RWPE1 (cell line): ENCODE measurements at places on chromosomes 4 and X.

GRCh38 chrX:40104985-40105834 is 7.5 kb upstream of the BCOR start:
- DNase-seq: no peak

DNA sequence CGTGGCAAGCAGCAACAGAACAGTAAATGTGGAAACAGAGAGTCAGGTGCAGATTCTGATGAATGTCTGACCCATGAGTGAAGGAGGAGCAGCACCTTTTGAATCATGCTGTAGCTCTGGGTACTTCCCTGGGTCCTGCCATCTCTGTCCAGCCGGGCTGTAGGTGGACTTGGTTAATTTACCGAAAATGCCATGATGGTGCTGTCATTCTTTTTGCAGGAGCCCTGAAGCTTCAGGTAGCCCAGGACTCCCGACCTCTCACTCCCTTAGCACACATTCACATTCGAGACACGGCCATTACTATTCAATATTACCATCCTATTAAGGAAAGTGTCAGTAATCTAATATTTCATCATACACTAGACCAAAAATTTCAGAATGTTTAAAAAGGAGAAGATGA is 320.9 kb downstream of the STK32B start:
- DNase-seq: no peak

GRCh38 chrX:104668550-104668949 is 102.6 kb downstream of the IL1RAPL2 start:
- no peak for DNase-seq

DNA sequence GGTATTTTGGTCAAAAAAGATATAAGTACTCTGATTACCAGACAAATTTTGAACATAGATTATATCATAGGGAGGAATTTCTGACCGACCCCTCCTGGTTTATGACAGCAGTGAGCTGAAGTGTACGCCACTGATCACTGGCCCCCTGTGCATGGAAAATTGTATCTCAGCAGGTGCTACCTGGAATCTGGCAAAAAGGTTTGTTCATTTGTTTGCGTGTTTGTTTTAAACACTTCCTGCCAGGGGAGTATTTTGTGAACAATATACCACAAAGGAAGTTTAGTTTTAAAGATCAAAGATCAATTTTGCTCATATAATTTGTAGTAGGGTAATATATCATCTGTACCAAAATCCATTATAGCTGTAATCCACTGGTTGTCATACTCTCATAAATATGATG is 219.7 kb upstream of the TENM3 start:
- no peak for DNase-seq

- DNase-seq: no peak
Observed at GRCh38 chrX:152177497-152178269, 39.3 kb upstream of the MAGEA10 start.

GRCh38 chrX:129006491-129006890 is 516.8 kb downstream of the SMARCA1 start:
- DNase-seq: no peak

- DNase-seq: no peak
Observed at GRCh38 chrX:926070-926469, 286.4 kb downstream of the CRLF2 start.

- peak; percentile 55 for DNase-seq
Observed at GRCh38 chr4:73707918-73708577, 32.3 kb upstream of the CXCL8 start.

- peak; percentile 5 for DNase-seq
Observed at GRCh38 chrX:27555514-27555913, 34.6 kb upstream of the DCAF8L2 start.

GRCh38 chrX:40006106-40007017 is 91.4 kb downstream of the BCOR start:
- DNase-seq: no peak

DNA sequence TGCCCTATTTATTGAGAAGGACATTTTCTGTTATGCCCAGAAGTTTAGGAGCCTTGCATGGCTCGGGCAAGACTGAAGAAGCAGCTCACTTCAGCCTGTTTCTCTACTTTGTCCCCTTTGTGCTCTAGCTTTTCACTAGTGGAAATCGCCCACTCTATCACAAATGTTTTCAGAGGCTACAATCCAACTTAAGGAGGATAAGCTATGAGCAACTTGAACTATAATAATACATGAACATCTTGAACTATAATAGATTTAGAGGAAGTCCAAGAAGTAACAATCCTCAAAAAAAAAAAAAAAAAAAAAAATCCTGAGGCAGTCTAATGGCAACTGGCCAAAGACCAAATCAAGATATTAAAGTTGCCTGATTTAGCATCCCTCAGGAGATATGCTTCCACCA is 452.3 kb downstream of the IL1RAPL1 start:
- DNase-seq: no peak

- DNase-seq: no peak
Observed at GRCh38 chr4:110612631-110613269, 10.1 kb downstream of the PITX2 start.

- DNase-seq: no peak
Observed at GRCh38 chrX:107683124-107683895, 55.0 kb downstream of the PRPS1 start.

DNA sequence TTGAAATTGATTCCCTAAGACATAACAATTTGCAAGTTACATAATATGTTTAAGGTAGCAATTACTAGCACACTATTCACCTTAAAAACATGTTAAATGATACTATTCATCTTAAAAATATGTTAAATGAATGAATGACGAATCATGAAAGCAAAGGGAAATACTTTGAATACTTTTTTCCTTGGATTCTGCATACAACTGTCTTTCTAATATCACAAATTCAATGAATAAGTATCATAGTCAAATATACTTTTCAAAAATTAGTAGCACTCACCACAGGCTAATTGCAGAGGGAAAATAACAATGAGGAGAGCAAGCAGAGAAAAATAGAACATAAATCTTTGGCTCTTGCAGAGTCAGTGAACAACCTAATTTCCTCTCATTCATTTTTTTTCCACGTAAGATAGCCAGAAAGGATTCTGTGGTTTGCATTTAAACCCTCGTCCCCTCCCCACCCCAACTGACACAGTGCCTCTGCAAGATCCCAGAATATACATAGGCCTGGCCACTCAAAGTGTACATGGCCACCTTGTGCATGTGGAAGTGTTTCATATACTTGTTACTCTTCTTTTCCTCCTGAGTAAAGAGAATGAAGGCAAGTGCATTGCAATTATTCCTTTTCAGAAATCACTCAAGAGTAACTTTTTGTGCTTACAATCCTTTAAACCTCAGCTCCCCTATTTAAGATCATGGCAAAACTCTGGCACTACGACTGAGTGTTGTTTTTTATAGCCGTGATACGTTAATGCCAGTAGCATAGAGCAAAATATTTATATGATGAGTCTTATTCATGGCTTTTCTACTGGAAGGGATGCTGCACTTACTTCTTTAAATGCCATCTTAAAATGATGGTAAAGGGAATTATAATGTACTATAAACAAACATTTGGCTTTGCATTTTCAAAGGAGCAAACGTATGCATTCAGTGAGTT is 236.4 kb downstream of the PDGFC start:
- peak; percentile 30 for DNase-seq

GRCh38 chr4:2712261-2712842 is 43.8 kb downstream of the TNIP2 start:
- DNase-seq: no peak

GRCh38 chr4:184851200-184851541 is 25.4 kb upstream of the ACSL1 start:
- no peak for DNase-seq

DNA sequence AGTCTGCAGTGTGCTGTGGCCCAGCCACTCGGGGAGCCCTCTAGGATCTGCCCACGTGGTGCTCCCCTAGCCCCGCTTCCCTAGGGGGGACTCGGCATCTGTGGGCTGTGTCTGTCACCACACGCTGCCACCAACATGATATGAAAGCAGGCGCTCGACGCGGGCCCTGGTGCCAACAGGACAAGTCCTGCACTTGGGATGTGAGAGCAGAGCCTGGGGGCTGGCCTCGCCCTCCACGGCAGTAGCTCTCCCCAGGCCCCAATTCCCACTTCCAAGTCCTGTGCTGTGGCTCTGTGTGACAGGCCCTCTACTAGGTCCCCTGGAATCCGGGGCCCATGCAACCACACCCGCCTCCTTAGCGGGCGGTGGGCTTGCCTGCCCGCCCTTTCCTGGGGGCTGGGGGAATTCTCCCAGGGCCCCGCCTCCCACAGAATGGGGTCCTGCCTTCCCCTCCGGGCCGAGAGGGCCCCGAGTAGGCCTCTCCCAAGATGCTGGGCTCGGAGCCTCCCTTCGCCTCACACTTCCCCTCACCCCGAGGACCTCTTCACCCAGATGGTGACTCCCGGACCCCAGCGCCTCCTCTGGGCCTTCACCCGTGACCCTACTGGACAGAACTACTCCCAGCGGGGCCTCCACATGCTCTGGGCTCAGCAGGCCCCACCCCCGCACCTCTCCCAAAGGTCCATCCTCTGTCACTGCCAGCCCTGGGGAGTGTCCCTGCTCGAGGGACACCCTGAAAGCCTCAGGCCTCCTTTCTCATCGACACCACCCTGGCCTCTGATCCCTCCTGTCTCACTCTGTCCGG is 11.2 kb downstream of the LRPAP1 start:
- no peak for DNase-seq

DNA sequence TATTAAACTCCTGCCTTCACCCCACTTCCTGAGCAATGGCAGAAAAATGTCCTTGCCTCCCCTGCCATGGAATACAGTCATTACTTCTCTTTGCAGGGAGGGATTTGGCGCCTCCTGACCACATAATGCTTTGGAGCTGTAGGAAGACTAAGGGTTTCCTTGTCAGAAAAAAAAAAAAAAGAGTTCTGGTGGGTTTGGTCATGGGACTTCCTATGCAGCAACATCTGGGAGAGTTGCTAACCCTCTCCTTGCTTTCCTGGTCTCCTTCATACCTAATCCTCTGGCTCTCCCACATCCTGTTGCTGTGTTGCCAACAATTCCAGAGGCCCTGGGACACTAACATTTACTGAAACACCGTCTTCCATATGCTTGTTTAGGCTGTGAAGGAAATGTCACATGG is 75.1 kb upstream of the MBNL3 start:
- no peak for DNase-seq

DNA sequence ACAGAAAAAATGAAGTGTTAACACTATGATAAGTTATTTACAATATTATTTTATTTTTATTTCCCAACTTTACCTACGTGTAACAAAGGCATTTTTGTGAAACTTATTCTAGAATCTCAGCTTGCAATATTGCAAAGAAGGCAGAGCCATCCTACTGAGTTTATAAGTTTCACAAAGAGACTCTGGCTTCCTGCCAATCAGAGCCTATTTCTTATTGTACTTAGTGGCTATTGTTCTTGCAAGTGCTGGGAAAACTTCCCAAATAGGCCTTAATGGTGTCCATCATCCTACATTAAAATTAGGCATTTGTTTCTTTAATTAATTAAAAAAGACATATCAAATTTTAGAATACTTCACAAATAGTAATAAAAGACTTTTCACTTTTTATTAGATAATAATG is 233.2 kb downstream of the EPHA5 start:
- no peak for DNase-seq

DNA sequence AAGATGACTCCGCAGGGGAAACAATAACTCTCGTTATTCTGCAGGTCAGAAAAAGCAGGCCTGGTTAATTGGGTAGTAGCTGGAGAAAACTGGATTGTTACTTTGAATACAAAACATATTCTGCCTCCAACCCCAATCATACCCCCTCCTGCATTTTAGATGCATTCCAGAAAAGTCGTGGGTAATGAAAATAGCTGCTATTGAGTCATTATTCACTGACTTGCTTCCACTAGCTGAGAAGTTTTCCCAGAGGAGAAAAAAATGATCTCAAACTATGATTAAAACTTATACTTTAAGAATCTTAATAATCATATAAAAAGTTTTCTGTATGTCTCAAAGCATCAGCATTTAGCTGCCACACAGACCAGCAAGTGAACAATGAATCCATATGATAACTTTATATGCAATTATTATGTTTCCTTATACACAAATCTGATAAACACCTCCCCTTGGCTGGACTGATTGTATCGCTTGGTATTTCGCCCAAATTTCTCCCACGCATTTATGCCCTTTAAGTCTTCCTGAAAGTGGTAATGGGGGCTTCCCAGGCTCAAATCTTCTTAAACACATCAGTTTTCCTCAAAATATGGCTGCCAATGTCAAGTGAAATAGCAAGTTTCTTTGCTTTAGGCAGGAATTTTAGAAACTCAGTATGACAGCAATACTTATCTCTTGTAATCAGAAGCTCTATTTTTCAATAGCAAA is 181.0 kb downstream of the LDB2 start:
- no peak for DNase-seq

DNA sequence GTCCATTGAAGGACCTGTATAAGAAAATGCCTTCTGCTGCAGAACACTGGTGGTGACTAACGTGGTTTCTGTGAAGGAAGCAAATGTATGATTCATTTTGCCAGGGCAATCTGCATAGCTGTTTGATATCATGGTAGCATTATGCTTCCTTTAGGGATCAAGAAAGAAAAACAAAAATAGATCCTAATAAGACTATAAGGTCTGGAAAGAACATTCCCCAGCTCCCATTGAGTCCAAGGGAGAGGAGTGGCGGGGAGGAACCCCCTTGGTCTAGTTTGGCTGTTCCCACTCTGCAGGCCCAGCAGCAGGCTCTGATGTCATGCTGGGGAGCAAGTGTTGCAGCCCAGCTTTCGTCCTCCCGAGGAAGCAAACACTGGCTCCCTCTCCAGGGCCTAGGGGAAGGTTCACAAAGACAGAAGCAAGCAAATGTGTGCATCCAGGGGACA is 154.5 kb upstream of the GALNT7 start:
- DNase-seq: peak; percentile 39

DNA sequence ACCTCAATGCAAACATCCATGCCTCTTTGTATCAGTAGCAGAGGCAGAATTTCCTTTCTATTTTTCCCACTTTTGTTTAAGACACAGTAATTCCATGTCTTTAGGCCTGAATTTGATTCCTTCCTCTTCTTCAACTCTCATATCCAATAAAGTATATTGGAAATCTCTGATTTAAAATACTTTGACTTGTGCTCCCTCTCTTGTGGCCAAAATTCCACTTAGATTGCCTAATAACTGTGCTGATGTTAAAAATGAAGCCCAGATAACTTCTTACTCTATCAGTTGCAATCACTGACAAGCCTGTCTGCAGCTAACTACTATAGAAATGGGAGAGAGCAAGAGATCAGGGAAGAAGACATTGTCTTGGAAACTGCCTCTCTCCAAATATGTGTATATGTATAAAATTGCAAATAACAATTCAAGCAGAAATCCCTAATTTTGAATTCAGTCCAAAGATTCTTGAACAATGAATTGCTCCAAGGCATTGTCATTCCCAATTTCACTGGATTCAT is 163.5 kb upstream of the SPIN4 start:
- DNase-seq: no peak

DNA sequence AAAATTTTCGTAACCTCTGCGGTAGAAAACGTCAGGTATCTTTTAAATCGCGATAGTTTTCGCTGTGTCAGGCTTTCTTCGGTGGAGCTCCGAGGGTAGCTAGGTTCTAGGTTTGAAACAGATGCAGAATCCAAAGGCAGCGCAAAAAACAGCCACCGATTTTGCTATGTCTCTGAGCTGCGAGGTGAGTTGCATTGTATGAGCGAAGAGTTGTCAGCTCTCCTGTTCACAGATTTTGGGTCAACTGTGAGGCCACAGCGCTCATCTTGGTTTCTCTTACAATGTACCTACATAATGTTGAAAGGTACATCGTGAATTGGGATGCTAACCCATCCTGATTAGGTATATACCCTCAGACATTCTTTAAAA is 486 bp downstream of the CLCN3 start:
- no peak for DNase-seq
